Stimulated activated CD4-positive, alpha-beta T cell treated with anti-CD3 and anti-CD28 coated beads, Interleukin-12 subunit alpha, Interleukin-12 subunit beta, amount 100 ng/mL, for 24 hours (primary cell): ENCODE measurements at places on chromosomes 1 and 21.

DNA sequence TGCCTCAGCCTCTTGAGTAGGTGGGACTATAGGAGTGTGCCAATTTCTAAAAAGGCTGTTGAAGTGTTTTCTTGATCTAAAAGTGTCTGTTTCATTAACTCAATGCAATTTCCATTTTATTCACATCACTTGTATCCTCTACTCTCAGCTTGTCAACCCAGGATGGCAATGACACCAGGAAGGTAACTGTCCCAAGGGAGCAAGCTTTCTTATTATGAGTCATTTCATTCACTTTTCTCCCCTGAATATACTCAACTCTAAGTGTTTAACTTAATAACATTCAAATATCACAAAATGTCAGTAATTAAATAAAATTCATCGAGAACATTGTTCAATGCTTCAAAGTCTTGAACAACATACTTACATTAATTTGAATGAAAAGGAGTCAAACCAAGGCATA is 22.9 kb upstream of the GFI1 start:
- DNase-seq = no peak

GRCh38 chr21:26506956-26507355 is 66.1 kb downstream of the CYYR1 start:
- DNase-seq = no peak

DNA sequence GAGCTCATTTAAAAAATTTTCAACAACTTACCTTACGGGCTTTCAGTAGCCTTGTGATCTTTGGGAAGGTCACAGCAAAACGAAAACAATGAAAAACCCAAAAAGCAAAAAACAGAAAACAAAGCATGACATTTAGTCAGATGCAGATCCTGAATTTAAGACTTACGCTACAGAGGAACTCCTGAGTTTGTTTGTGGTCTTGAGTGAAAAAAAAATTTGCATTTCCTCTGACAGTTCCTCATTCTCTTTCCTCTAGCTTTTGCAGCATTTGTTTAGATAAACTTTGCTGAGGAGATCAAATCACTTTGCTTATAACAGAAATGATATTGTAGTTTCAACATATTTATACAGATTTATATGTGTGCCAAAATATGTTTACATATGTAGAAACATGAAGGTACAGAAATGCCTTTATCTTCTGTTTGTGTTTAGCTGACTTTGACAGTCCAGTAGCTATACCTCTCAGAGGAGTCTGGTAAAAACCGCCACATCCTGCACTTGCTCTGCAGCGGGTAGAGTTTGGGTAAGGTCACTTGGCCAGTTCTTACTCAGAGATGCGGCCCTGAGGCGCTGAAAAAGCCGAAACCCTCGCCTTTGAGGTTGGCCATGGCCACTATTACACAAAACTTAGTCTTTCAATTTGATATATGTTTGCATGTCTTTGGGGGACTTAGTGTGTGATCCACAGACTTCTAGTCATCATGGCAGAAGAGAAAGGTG is 142.5 kb downstream of the TNR start:
- DNase-seq = no peak

DNA sequence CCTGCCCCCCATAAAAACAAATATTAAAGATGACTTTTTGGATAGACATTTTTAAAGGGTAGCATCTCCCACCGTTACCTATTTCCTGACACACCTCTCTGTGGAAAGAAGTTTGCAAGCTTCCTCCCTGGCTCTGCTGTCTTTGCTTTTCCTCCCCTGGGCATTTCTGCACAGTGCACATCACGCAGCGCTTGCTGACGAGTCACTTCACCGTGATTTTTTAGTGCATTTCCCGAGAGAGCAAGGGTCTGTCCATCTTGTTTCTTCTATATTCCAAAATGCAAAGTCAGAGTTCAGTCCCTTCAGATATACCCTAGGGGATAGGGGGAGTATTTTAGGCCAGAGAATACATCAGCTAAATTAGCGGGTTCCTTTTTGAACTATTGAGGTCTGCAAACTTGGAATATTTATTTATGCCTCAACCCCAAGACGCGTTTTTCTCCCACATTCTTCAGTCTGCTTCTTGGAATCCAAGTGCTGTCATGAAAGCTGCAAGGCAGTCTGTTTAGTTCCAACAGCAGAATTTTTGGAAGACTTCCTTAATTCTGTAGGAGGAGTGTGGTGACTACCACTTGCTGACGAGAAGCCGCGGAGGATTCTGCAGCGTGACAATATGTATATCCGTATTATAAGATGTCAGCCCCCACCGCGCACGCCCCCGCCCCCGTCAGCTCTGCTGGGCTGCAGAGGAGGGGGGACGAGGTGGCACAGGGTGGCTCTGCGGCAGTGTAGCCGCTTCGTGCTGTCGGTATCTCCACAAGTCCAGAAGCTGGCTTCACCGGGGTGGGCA is 22.4 kb downstream of the SMYD2 start:
- DNase-seq = no peak

DNA sequence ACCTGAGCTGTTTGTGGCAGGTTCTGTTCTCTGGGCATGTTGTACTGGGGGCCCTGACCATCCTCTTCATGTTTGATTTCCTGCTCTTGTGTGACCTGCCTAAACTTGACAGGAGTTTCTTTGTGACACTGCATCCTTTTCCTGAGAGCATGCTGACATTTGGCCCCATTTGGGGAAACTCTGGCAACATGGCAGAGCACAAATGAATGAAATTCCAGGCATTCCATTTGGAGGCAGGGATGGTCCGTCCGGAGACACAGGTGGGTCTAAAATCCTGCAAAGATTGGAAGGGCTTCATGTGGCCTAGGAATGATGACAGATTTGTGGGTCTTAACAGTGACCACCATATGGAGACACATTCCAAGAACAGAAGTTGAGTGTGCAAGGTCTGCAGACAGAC is 184.0 kb downstream of the FCRL5 start:
- DNase-seq = no peak

- DNase-seq = no peak
Observed at GRCh38 chr1:47738560-47739182, 258.5 kb downstream of the TRABD2B start.

GRCh38 chr1:158039380-158039779 is 45.9 kb downstream of the KIRREL1 start:
- no peak for DNase-seq

GRCh38 chr1:30218438-30218837 is 504.9 kb downstream of the MATN1 start:
- DNase-seq = no peak

- no peak for DNase-seq
Observed at GRCh38 chr1:151344291-151344690, 2.8 kb downstream of the RFX5 start.

DNA sequence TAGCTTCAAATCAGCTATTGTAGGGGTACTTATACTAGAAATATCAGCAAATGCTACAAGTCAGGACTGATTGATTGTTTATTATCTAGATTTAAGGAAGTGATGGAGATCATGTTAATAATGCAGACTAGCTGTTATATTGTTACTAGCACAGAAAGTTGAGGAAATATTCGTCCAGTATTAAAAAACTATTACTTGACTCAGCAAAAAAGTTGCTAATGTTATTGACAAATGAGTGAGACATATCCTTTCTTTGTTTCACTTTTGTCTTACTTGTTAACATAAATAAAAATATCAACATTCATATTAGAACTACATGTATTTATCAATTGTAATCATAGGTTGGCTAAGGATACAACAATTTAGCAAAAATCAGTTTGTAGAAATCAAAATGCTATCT is 114.1 kb downstream of the WDR3 start:
- no peak for DNase-seq

DNA sequence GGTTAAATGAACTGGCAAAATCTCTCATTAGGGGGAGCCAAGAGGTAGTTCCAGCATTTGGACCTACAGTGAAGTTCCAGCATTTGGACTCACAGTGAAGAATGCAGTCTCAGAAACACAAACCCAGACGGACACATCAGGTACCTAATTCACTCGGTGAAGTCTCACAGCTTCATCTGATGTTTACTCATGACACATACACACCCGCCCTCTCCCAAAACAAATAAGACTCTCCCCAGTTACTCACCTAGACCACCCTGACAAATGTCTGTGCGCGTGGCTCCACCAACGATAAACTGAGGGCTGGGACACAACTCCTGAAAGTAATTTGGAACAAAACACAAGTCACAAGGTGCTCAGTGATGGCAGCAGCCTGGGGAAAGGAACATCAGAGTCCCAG is 11.4 kb downstream of the CAPN8 start:
- no peak for DNase-seq

GRCh38 chr1:182280504-182280900 is 111.1 kb downstream of the GLUL start:
- DNase-seq = no peak

DNA sequence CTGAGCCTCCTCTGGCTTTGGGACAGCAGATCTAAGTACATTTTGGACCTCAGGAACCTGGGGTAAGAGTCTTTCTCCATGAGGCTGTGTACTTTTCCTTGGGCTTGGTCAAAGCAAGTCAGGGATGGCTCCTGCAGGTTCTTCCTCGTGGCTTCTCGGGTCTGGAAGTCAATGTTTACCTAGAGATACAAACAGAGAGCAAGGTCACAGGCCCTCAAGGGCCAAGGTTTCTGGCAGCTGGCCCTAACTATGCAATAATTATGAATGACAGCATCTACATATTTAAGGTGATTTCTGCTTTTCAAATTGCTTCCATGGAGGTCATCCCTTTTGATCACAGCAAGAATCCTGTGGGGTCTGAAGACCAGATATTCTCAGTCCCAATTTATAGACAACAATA is 37.6 kb downstream of the RGS8 start:
- no peak for DNase-seq

DNA sequence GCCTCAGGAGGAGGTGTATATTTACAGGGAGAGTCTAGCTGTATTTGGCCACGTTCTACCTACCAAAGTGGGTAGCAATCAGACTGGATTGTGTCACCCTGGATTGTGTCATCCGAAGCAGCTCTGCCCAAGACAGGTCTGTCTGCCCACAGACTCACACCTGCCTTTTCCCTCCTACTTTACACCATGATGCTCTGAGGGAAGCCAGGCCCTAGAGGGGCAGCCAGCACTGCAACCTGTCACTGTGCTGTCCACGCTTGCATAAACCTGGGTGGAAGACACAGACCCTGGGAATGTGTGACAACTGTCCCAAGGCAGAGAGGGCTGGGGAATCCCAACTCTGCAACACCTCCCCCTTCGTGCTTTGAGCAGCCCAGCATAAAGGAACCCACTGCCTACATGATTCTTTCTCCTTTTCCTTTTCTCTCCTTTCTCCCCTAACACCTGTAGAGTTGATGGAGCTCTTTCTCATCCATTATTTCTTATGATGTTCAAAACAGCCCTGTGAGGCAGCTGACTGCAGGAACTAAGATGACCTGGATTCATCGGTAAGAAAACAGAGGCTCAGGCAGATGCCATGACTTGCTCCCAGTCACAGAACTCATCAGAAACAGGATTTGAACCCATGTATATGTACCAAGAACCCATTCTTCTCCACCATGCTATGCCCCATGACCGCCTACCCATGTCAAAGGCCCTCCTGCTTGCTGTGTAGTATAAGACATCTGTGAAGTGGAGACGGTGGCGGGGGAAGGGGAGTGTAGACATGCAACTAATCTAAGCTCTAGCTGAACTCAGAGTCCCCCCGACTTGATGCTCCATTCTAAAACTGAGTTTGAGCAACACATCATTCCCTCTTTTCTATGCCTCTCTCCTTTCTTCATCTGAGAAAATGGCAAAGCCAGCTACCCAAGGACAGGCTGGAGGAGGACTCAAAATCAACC is 55.9 kb downstream of the ITPKB start:
- no peak for DNase-seq

GRCh38 chr21:36135391-36136102 is 668 bp downstream of the CBR3 start:
- DNase-seq = peak; percentile 56

DNA sequence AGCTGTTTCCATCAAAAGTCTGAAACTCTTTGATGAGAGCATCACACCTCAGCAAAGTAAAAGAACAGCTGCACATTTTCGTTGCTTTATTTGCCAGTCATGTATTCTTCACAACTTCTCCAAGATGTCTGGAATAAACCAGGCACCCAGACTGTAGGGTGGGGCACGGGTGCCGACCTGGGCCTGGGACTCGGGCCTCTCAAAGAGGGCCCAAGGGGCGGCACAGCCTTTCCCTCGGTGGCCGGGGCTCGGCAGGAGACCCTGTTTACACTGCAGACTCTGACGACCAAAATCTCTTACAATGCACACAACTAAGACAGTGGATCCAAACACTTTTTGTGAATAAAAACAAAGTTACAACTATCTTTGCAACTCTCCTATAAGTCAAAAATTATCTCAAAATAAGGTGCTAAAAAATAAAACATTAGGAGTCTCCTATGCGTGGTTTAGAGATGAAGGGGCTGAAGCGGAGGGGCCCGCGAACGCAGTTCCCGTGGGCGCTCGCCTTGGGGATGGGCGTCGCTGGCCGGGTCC is 696 bp downstream of the LSS start:
- no peak for DNase-seq

- DNase-seq = no peak
Observed at GRCh38 chr1:243798726-243799125, 51.3 kb downstream of the AKT3 start.

- no peak for DNase-seq
Observed at GRCh38 chr1:246629030-246629429, 62.8 kb downstream of the CNST start.

- no peak for DNase-seq
Observed at GRCh38 chr1:81547261-81547911, 253.3 kb upstream of the ADGRL2 start.

GRCh38 chr1:225866061-225866837 is 15.9 kb downstream of the TMEM63A start:
- DNase-seq = peak; percentile 65

- DNase-seq = no peak
Observed at GRCh38 chr21:28561772-28562171, 430.9 kb downstream of the LTN1 start.

DNA sequence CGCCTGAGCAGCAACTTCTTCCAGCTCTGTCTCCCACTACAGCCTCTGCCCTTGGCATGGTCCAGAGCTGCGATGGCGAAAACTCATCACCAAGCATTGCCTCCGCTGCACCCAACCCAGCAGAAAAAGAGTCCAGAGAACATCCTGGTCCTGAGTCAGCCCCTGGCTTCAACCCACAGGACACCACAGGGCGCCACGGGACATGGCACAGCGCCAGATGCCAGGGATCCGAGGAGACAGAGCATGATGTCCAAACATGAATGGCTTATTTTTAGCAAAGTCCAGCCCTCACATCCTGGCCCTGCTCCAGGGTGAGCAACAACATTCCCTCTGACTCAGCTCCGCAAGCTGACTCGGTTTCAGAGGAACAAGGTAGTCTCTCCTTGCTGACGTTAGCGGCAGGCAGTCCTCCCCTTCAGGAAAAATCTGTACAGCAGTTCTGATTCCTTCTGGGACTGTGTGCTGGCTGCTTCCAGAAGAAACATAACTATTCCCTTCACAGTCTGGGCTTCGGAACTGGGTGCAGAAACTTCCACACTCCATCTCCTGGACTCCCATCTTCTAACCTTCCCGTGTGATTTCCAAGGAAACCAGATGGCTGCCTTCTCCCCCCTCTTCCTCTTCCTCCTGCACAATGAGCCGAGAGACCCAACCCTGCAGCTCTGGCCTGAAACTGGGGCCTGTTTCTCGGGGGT is 131.3 kb downstream of the TOMM20 start:
- no peak for DNase-seq
